AG04450 (cell line): ENCODE measurements at places on chromosomes 1 and 21. TPM values are rescaled to one million over a fixed set of nuclear protein-coding genes. Genes with fewer than 3 reads are reported as not detected.

DNA sequence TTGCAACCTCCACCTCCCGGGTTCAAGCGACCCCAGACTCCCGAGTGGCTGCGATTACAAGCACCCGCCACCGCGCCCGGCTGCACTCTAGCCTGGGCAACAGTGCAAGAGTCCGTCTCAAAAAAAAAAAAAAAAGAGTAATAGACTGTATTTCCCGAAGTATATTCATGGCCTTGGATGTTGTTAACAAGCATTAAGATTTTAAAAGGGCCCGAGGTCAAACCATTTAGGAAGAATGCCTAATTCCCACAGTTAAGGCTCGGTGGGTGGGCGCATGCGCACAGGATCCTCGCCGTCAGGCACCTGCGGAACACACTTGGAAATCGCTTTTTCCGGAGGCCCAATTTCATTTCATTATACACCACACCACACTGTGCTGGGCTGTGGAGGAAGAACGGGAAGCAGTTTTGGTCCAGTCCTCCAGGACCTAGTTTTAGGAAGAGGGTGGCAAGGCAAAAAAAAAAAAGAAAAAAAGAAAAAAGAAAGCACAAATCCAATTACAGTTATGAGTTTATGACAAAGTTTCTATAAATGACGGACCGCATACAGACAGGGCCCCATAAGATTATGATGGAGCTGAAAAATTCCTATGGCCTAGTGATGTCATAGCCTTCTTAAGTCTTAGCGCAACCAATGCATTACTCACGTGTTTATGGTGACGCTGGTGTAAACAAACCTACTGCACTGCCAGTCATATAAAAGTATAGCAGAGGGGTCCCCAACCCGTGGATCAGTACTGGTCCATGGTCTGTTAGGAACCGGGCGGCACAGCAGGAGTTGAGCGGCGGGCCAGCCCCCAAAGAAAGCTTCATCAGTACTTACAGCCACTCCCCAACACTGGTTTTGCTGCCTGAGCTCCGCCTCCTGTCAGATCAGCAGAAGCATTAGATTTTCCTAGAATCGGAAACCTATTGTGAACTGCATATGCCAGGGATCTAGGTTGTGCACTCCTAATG, 38.2 kb downstream of the H3-3A start:
- no peak for DNase-seq

DNA sequence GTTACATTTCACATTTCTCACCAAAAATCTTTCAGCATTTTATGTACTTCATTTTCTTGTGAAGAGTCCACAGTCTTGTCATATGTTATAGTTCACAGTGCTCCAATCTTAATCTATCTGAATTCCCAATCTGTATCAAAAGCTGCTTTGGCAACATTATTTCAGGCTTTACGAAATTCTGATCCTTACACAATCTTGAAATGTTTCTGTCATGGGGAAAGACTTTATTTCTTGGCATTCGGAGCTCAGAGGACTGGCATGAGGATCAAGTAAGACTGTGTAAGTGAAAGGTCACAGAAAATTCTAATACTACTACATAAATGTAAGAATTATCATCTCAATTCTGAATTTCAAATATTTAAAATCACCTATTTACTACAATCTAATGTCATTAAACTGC, 2.0 kb downstream of the USP33 start:
- DNase-seq = no peak

PCP4 gene
- not detected in 2 replicates for polyA plus RNA-seq

DNA sequence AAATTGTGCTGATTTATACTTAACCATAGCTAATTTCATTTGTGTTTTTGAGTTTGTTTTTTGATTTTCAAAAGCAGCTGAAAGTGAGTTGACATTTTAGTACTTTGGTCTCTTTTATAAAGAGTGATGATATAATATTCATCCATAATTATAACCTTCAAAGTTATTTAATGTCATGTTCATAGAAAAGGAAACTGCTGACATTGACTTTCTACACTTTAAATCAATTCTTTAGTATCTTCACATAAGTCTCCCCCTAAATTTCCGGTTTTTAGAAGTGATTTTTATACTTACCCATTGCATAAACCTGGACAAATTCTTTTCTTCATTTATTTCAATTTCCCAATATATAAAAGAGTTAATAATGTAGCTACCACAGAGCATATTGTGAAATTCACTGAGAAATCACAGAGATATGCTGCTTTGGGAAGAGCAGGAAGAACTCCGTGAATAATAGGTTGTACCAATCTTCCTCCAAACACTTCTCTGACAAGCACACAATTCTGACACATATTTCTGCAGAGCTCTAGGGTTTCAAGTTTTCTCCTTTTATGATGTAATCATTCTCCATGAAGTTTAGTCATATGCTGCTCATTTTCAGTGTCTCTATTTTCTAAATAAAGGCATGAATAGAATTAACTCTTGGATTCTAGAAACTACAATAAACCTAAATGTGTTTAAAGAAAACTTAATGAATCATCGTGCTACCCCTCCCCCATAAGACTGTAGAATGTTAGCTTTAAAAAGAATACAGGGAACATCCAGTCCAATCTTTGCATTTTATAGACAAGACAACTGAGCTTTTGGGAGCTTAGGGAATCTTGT, 25.6 kb upstream of the CDC42BPA start:
- DNase-seq = peak; percentile 83

DNA sequence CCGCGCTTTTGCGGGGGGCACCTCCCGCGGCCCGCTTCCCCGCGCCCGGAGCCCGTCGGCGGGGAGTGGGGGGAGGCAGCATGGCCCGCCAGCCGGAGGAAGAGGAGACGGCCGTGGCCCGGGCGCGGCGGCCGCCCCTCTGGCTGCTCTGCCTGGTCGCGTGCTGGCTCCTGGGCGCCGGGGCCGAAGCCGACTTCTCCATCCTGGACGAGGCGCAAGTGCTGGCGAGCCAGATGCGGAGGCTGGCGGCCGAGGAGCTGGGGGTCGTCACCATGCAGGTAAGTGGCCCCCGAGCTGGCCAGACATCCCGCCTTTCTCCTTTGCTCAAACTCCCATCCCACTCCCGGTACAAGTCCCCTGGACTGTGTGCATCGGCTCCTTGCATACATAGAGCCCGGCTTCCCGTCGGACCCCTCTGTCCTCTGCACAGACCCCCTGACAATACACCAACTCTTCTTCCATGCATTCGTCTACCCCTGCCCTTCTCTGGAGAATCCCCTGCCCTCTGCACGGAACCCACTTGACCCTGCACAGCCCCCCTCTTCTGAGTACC, 812 bp downstream of the CACHD1 start:
- no peak for DNase-seq

GRCh38 chr21:38311765-38312164, 55.0 kb downstream of the KCNJ15 start:
- DNase-seq = no peak
